Naive thymus-derived CD8-positive, alpha-beta T cell (primary cell): ENCODE measurements at places on chromosomes 5 and 9.
A peak's percentile ranks its signal among the peaks of the same experiment; 100 is the strongest.

DNA sequence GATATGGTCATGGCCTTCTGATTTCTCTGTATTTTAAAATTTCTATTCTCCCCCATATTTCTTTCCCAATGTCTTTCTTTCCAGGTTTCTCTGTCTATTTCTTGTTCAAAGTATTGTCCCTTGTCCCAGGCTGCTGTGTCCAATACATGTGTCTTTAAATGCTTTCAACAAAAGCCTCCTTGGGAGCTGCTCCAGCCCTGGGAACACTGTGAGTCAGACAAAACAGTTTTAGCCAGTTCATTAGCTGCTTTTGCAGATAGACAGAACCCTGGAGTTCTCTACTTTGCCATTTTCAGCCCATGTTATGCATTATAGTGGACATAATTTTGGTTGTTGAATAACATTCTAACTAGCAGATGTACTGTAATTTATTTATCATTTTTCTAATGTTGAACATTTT, 20.5 kb upstream of the JAK2 start:
- no peak for DNase-seq

GRCh38 chr9:133141833-133142595, 21.0 kb upstream of the RALGDS start:
- peak; percentile 82 for DNase-seq

DNA sequence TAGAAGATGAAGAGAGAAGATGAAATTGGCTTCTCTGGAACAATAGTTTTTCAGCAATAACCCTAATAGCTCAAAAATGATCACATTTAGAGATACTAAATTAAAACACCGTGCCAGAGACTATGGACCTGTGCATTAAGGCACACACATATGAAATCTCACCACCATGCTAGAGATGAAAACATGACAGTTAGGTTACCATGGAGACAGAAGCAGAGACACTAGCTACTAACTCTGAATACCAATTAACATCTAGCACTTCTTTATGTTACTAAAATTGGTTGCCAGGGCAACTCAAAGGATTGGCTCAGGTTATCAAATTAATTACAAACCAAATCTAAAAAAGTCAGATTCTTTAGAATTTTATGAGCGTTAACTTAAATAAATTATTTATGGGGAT, 337.7 kb downstream of the PLK2 start:
- no peak for DNase-seq

- DNase-seq: no peak
Measured at GRCh38 chr5:169083394-169084018, 217.4 kb downstream of the SLIT3 start.

DNA sequence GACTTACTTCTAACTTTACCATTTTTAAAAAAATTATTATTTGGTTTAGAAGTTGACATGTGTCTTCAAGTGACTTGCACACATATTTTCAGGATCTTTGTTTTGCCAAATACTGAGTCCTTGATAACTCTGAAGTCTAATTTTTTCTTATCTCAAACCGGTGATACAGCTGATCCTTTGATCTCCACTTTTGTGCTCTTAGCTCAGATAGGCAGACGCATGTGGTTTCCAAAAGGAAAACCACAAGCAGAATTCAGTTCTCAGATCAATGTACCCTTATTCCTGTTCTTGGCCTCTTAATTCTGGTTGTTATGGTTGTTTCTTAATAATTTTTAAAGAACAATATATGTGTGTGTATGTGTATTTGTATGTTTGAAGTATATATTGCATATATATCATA, 238.3 kb upstream of the EDIL3 start:
- DNase-seq: no peak

GRCh38 chr9:91991721-91992341, 41.8 kb upstream of the ROR2 start:
- DNase-seq: no peak

GRCh38 chr5:77641963-77642737, 3.6 kb upstream of the OTP start:
- DNase-seq: no peak

GRCh38 chr9:20540169-20540863, 82.0 kb downstream of the MLLT3 start:
- DNase-seq: no peak

- no peak for DNase-seq
Measured at GRCh38 chr9:137575716-137576411, 2.9 kb downstream of the DPH7 start.
